Breast epithelium (tissue), 4 donors: ENCODE measurements at places on chromosomes 13 and 19.

- DNase-seq, result no peak
Observed at GRCh38 chr13:66835040-66835628, 395.0 kb downstream of the PCDH9 start.

- no peak for DNase-seq
Observed at GRCh38 chr19:18730885-18731513, 47.5 kb downstream of the CRTC1 start.

- no peak for DNase-seq
Observed at GRCh38 chr13:27967203-27967735, 1.8 kb downstream of the CDX2 start.

DNA sequence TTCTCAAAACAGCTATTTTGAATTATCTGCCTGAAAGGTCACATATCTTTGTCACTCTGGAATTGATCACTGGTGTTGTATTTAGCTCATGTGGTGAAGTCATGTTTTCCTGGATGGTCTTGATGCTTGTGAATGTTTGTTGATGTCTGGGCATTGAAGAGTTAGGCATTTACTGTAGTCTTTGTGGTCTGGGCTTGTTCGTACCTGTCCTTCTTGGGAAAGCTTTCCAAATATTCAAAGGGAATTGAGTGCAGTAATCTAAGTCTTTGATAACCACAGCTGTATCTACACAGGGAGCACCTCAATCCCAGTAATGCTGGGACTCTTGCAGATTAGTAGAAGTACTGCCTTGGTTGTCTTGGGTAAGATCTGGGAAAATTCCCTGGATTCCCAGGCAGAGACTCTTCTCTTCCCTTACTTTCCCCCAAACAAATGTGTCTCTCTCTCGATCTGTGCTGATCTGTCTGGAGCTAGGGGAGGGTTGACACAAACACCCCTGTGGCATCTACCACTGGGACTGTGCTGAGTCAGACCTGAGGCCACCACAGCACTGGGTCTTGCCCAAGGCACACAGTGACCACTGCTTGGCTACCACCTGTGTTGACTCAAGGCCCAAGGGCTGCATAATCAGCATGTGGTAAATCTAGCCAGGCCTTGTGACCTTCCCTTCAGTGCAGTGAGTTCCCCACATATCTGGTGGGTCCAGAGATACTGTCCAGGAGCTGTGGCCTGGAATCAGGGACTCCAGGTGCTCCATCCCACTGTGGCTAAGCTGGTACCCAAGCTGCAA is 5.5 kb upstream of the CYP4F3 start:
- DNase-seq, result no peak

DNA sequence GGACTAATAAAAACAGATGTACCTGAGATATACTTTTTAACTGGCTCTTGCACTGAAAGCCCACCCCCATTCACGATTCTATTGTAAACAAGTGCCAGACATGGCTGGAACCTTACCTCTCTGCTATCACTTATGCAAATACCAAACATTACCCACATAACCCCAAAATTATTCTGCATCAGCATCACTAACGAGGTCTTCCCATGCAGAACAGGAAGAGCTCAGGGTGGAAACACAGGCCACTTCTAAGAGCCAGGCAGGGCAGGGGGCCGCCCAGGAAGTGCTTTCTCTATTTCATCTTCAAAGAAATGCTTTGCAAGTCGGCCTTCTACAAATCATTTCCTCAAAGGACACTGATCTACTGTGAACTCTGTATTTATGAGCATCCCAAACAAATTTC is 7.3 kb downstream of the IRS2 start:
- DNase-seq, result no peak
